ENCODE measurements at places on chromosomes 6 and 20.

GRCh38 chr6:17413313-17413750 lies 19.9 kb downstream of the CAP2 start:
- no peak for DNase-seq

GRCh38 chr20:62015540-62016288 lies 50.0 kb downstream of the TAF4 start:
- DNase-seq: no peak

DNA sequence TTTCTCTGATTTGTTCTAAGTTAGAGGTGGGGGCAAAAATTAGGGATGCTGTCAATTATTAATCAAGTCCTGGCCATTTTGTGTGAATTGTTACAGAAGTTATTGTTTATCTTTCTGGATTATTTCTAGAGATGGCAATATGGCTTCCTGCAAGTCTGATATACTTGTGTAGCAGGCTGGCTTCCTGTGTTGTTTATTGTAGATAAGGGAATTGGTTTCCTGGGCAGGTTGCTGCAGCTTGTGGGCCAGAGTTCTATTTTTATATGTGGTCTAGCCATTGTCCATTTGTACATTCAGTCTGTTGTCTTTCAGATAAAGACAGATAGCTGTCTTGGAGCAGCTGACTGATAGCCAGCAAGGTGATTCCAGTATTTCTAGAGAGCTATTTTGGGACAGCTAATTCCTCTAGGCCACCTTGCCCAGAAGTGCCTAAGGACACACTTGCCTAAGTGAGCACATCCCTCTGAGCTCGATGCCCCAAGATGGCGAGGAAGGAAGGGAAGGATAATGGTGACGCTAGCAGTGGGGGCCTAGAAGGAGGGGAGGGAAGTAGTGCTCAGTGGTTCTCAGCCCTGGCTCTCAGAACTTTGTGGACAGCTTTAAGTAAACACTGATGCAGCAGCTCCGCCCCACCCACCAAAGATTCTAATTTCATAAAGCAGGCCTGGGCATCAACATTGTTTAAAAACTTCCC lies 25.5 kb downstream of the DDO start:
- no peak for DNase-seq

DNA sequence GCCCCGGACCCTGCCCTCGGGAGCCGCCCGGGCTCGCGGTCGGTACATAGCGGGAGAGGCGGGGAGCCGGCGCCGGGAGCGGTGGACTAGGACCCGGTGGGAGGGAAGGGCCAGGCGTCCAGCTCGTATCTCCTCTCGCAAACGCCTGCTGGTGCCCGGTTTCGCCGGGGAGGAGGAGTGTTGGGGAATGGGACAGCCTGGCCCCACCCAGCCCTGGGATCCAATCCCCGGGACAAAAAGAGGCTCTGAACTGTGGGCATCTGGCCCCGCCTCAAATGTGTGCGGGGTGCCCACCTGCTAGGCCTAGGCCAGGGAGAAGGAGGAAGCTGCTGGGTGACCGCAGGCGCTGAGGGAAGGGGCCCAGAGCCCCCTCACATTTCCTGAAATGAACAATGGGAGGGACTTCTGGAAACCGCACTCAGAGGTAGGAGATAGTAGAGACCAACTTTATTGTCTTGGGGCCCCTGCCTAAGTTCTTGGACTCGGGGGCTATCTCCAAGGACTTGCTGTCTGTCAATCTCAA lies at the start of gene KCNK17:
Gene KCNK17, minus strand, starts transcription at position 147 of the 523 bp plus-strand sequence. Its CDS starts 99 bp downstream, at position 48.
- no peak for DNase-seq

DNA sequence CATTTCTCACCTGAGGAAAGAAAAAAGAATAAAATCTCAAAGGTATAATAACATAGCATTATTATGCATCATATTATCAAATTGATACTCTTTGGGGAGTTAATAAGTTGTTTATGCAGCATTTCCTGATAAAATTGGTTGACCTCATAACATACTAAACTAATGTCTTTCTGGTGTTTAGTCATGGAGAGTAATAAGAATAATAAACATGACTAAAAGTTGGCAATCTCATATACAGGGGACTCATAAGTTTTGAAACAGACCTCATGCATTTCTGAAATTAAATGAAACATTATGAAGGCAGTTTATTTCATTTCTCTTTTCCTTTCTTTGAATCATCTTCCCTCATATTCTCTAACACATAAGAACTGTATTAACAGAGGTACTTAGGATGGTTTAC lies 60.5 kb upstream of the PRDM1 start:
- no peak for DNase-seq

GRCh38 chr6:43274127-43274915 lies 23.7 kb upstream of the SLC22A7 start:
- DNase-seq: no peak

- DNase-seq: no peak
Measured at GRCh38 chr6:132484680-132485018, 28.3 kb downstream of the STX7 start.

DNA sequence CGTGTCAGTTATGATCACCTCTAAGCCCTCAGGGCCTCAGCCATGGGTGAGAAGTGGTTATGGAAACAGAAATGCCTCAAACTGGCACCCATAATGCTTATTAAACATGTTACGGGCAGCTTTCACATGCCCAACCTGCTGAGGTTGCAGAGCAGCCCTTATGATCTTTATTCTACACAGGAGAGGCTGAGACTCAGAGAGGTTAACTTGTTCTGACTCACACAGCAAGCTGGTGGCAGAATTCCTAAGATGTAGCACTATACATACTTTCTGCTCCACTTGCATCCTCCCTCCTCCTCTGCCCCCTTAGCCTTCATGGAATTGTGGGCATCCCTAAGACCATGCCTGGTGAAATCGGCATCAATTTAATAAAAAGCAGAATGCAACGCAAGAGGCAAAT lies 34.7 kb upstream of the IGF2R start:
- no peak for DNase-seq

DNA sequence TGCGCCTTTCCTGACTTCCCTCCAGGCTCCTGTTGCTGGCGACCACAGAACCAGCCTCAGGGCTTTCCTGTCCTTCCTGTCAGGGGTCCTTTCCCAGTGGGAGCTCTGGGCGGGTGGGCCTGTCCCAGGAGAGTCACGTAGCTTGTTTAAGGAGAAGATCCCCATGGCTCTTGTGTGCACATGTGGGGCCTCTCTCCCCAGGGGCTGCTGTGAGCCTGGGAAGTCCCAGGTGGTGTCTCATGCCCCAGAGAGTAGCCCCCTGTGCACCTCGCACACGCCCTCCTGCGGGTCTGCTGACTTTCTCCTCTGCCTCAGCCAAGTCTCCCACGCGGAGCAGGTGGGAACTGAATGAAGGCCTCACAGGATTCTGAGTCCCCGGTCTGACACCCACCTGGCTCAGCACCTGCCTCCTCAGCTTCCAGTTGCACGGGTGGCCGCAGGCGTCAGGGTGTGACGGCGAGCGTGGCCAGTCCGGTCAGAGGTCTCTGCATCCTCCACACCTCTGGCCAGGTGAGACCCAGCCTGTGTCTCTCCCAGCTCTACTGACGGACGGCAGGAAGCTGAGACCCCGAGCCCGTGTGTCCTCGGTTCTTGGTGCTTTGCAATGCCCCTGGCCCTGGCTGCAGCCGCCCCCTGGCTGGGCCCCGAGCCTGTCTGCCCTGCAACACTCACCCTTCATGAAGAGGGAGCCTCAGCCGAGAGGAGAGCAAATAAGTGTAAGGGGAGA lies 5.6 kb upstream of the NKAIN4 start:
- no peak for DNase-seq

- no peak for DNase-seq
Measured at GRCh38 chr20:44133424-44133823, 53.6 kb downstream of the JPH2 start.

DNA sequence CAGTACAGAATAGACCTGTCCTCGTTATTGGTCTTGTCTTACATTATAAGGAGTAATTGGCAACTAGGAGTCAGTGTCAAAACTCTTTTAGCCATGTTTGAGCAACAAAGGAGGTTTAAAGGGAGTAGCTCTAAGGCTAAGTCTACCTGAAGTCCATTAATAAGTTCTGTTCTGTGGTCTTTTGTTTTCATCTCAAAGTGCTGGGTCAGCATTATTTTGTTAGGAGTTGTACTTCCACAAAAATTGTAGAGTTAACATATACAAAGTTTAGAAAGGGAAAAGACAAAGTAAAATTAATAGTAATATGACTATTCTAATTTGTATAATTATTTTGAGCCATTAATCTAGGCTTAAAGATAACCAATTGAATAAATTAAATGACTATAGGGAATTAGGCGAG lies 12.7 kb upstream of the SENP6 start:
- DNase-seq: no peak

DNA sequence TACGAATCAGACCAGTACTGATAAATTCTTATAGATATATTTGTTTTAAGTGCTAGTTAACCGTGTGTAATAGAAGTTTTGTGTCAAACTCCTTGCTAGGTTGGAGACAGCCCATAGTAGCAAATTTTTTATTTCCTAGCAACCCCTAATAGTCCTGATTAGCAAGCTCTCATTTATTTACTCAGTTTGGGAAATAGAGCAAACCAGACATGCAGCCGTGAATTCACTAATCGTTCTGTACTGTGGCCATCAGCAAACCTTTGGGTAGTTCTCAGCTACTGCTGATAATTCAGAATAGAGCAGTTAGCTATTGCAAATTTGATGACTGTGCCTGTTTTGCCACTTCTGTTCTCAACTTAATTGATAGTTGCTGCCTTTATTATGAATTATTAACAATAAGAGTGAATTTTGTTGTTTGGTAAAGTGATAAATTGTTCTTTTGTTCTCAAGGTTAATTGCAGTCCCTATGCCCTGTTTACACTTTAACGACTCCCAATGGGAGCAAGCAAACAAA lies 215.8 kb downstream of the GRM1 start:
- no peak for DNase-seq

DNA sequence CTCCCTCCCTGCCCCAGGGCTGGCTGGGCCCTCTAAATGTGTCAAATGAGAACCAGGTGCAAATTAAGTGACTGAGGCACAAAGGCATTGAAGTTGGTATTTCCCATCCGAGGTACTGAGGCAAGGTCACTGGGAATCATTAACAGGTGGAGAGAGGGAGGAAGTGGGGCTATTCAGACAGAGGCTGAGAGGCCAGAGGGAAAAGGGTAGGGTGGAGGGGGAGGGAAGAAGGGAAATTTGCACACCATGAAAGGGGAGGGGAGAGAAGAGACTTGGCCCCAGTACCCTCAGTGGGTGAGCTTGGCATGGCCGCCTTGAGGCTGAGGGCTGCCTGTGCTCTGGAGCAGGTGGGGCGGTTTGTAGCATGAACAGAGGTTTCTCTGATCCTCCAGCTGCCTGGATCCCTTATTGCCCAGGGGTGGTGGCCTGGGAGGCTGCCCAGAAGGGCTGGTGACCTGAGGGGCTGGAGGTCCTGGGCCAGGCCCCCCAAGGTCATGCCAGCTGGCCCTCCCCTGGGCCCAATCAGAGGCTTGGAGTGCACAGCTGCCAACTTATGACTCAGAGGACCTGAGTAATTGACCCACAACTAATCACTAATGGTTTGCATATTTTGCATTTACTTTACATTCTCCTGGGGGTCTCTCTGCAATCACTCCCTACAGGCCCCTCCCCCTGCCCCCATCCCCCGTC lies 40.3 kb upstream of the ZFAND3 start:
- no peak for DNase-seq

- no peak for DNase-seq
Measured at GRCh38 chr6:88236612-88237360, 70.6 kb upstream of the CNR1 start.

GRCh38 chr20:32457479-32457986 lies 99.4 kb downstream of the ASXL1 start:
- no peak for DNase-seq

- no peak for DNase-seq
Measured at GRCh38 chr6:157893238-157893637, 70.2 kb downstream of the SNX9 start.

DNA sequence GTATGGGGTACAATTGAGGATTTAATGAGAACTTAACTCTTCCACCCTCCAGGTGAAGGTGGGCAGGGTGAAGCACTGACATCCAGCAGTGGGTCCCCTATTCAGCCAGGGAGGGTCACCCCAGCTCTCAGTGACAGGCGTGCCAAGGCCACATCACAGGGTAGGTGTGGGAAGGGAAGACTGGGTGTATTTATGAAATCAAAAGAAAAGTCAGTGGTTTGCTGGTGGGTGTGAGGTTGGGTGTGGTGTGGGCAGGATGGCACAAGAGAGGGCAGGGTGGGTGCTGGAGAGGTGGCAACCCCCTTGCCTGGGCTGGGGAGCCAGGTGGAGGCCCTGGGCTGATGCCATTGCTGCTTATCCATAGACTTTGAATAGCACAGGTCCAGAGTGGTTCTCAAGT lies 16.6 kb downstream of the SYNDIG1 start:
- no peak for DNase-seq

GRCh38 chr20:54608039-54608745 lies 132.8 kb downstream of the DOK5 start:
- DNase-seq: no peak

DNA sequence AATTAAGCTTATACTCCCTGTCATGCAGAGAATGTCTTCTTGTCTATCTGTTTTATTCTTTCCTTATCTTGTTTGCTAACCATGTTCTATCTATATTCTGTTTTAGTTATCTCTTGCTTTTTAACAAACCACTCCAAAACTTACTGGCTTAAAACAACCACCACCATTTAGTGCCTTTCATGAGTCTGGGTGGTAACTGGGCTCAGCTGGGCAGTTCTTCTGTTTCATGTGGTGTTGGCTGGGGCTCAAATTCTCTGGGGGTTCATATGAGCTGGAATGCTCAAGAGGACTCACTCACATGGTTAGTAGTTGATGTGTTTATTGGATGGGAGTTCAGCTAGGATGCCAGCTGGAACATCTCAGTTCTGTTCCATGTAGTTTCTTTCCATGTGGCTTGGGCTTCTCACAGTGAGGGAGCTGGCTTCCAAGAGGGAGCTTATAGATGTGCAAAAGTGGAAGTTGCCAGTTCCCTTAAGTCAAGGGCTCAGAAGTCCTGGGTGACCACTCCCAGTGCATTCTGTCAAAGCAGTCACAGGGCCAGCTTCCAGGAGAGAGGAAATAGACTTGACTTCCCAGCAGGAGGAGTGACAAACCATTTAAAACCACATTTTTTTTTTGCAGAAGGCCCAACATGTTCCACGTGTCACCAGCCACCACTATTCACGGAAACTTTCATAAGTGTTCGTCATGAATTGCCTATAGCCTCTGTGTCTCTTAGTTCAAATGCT lies 70.4 kb downstream of the PLCB4 start:
- DNase-seq: no peak

GRCh38 chr6:33211136-33211535 lies 2.8 kb downstream of the RING1 start:
- DNase-seq: no peak

DNA sequence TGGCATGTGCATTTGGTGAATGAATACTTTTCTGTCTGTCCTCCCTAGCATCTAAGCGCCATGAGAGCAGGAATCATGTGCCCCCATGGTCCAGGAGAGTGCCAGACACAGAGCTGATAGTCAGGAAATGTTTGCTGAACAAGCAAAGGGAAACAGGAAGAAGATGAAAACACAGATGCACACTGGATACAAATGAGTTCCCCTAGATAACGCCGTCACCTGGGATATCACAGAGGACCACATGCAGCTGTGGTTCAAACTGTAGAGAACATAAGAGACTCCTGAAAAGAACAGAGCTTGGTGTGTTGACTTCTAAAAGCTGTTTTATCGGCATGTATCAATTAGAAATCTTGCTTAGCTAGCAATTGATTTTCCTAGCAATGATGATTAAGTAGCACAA lies 293.7 kb downstream of the BTBD3 start:
- DNase-seq: no peak

- DNase-seq: no peak
Measured at GRCh38 chr20:5170341-5170740, 43.5 kb downstream of the CDS2 start.

GRCh38 chr20:35823147-35823546 lies 51.3 kb downstream of the PHF20 start:
- no peak for DNase-seq

- DNase-seq: no peak
Measured at GRCh38 chr20:12079490-12079889, 161.8 kb downstream of the BTBD3 start.
